ELR (cell line): ENCODE measurements at places on chromosomes 13 and 19.
A peak's percentile ranks its signal among the peaks of the same experiment; 100 is the strongest.

- DNase-seq, result no peak
Observed at GRCh38 chr13:102879793-102880499, 34.1 kb downstream of the ERCC5 start.

DNA sequence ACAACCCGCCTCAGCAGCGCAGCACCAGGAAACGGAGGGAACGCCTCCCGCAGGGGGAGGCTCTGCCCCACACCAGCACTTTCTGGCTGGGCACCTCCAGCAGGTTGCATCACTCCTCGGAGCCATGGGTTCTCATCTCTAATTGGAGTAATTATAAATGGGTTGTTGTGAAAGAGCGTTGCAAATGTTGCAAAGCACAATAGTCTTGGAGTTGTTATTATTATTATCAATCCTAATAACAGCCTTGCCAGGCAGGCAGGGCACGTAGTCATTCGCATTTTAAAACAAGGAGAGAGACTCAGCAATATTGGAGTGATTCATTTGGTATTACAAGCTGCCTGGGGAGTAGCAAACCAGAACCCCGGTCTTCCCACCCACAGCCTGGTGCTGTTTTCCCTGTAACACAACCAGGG lies 108.6 kb upstream of the GJB6 start:
- DNase-seq, result peak; percentile 46

- no peak for DNase-seq
Observed at GRCh38 chr13:43872181-43872580, 7.4 kb downstream of the CCDC122 start.

DNA sequence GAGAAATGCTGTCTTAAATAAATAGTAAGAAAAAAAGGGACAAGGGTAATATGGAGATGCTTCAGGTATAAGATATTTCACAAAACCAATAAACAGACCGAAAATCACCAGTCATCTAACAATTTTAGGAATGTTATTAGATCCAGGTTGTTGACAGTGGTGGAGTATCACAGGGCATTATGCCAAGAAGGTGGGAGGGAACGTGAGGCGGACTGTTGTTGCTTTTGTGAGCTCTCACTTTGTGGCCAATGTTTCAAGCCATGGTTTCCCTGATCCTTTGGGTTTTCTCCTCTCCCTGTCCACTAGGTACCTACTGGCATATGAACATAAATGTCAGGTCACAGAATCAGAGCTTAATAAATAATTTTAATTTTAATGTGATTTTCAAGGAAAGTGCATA lies 790.3 kb upstream of the SLITRK1 start:
- DNase-seq, result no peak

DNA sequence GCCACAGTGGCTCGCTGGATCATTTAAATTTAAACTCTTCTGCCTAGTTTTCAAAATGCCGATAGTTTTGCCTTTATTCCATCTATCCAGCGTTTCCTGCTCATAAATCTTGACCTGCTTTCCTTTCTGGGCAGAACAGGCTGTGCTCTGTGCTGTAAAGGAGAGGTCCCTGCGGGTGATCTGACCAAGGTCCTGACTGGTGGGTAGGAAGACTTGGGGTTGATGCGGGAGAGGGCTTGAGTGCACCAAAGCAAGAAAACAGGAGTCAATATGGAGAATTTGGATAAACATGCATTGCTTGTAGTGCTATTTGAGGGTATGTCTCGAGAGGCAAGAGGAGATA lies 533.6 kb downstream of the MYO16 start:
- DNase-seq, result no peak

DNA sequence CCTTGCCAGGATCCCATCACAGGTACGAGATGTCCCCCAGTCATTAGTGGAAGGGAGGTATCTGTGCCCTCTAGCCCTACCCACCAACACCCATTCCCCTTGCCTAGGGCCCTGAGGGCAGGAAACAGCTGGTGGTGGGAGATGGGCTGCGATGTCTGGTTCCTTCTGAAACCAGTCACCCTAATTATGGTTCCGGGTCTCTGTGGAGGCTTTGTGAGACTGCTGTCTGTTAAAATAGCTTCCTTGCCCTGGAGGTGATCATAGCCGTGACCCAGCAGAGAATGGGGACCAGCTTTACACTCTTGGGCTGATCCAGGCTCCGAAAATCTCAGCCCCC lies 5.5 kb downstream of the ALDH16A1 start:
- DNase-seq, result no peak

GRCh38 chr13:37596805-37597204 lies 1.8 kb downstream of the POSTN start:
- no peak for DNase-seq

GRCh38 chr13:89695343-89696257 lies 1651.9 kb upstream of the MIR17HG start:
- peak; percentile 57 for DNase-seq

GRCh38 chr13:27635266-27635665 lies 13.6 kb downstream of the POLR1D start:
- no peak for DNase-seq

GRCh38 chr19:41426116-41426841 lies 895 bp downstream of the B3GNT8 start:
- DNase-seq, result no peak

- DNase-seq, result peak; percentile 36
Observed at GRCh38 chr13:46053162-46054012, 841 bp upstream of the ZC3H13 start.

- DNase-seq, result peak; percentile 70
Observed at GRCh38 chr13:93715866-93716265, 489.3 kb downstream of the GPC6 start.

DNA sequence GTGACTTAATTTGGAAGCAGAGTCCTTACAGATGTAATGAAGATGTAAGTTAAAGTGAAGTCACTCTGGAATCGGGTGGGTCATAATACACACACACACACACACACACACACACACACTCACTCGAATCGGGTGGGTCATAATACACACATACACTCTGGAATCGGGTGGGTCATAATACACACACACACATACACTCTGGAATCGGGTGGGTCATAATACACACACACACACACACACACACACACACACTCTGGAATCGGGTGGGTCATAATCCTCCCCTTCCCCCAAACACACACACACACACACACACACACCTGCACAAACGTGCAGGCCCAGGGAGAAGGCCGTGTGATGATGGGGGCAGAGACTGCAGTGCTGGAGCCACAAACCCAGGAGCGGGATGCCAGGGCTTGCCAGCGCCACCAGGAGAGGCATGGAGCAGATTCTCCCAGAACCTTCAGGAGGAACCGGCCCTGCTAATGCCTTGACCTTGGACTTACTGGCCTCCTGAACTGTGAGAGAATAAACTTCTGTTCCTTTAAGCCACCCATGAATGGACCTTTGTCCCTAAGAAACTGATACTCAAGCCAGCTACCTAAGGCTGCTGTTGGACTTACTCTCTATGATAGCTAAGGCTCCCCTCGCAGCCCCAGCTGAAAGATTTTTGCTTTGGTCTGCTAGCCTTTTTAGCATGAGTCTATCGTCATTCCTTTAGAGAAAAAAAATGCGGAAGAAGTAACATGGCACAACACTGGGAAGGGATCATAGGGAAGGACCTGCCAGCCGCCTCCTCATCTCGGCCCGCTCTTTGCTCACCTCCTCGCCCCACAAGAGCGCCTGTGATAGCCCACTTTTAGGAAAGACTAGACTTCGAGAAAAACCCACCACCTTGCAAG lies 136.2 kb upstream of the RNF113B start:
- no peak for DNase-seq

- peak; percentile 73 for DNase-seq
Observed at GRCh38 chr19:48842789-48843162, 6.5 kb upstream of the HSD17B14 start.

GRCh38 chr19:46731007-46731501 lies 14.1 kb upstream of the PRKD2 start:
- DNase-seq, result peak; percentile 98

DNA sequence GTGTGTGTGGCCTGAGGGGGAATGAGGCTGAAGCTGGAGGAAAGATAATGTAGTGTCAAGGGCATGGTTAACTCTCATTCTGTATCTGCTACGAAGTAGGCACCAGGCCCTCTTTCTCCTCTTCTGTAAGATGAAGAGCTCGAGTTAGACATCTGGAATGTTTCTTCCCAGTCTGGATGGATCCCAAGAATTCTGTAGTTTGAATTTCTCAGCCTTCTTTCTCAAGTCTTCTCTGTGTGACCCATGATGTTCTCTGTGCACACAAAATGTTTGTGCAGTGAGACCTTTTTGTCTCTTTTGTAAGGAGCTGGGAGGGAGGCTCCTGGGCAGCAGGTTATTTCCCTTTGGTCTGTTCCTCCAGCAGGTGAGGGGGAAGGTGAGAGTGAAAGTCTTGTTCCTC lies 13.7 kb downstream of the FGF9 start:
- DNase-seq, result no peak

- no peak for DNase-seq
Observed at GRCh38 chr13:94588541-94588940, 7.4 kb downstream of the TGDS start.

DNA sequence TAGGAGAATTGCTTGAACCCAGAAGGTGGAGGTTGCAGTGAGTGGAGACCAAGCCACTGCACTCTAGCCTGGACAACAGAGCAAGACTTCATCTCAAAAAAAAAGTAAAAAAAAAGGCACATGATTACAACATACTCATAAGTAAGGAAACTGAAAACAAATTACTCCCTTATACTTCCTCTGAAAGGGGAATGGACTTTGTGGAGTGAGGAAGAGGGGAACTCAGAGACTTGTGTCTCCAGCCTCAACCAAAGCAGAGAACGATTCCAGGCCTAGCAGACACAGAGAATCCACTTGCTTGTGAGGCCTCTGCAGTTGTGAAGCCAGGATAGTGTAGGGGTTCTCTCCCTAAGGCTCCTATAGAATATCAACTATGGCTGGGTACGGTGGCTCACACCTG lies 4.3 kb upstream of the LATS2 start:
- DNase-seq, result no peak

- DNase-seq, result no peak
Observed at GRCh38 chr13:51549050-51549449, 35.2 kb upstream of the WDFY2 start.

- no peak for DNase-seq
Observed at GRCh38 chr19:55027472-55028337, 10.4 kb downstream of the GP6 start.

GRCh38 chr19:33727331-33727998 lies 69.2 kb upstream of the KCTD15 start:
- no peak for DNase-seq

DNA sequence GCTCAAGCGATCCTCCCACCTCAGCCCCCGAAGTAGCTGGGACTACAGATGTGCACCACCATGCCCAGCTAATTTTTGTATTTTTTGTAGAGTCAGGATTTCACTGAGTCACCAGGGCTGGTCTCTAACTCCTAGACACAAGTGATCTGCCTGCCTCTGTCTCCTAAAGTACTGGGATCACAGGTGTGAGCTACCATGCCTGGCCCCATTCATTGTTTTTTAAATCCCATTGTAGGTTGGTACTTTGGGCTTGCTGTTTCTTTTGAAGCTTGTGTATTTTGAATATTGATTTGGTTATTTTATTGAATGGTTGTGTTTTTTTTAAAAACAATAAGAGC lies 26.7 kb downstream of the ZMYM2 start:
- no peak for DNase-seq

DNA sequence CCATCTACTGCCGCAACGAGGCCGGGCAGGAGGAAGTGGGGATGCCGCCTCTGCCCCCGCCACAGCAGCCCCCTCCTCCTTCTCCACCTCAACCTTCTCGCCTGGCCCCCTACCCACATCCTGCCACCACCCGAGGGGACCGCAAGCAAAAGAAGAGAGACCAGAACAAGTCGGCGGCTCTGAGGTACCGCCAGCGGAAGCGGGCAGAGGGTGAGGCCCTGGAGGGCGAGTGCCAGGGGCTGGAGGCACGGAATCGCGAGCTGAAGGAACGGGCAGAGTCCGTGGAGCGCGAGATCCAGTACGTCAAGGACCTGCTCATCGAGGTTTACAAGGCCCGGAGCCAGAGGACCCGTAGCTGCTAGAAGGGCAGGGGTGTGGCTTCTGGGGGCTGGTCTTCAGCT lies 3.4 kb upstream of the NUP62 start:
- DNase-seq, result no peak

DNA sequence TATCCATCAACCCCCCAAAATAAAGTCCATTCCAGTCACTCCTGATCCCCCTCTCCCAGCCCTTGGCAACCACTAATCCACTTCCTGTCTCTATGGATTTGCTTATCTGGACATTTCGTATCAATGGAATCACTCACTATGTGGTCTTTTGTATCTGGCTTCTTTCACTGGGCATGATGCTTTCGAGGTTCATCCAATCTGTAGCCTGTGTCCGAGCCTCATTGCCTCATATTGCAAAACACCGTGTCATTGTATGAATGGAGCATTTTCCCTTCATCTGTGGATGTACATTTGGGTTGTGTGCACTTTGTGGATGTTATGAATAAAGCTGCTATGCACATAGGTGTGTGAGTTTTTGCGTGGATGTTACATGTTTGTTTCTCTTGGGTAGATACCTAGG lies 1.4 kb upstream of the FZR1 start:
- peak; percentile 22 for DNase-seq

- DNase-seq, result peak; percentile 57
Observed at GRCh38 chr13:83211301-83211700, 671.0 kb downstream of the SLITRK1 start.

- DNase-seq, result no peak
Observed at GRCh38 chr19:6489278-6490061, 7.9 kb upstream of the DENND1C start.

GRCh38 chr13:26983543-26984320 lies 187.9 kb downstream of the USP12 start:
- DNase-seq, result peak; percentile 67

DNA sequence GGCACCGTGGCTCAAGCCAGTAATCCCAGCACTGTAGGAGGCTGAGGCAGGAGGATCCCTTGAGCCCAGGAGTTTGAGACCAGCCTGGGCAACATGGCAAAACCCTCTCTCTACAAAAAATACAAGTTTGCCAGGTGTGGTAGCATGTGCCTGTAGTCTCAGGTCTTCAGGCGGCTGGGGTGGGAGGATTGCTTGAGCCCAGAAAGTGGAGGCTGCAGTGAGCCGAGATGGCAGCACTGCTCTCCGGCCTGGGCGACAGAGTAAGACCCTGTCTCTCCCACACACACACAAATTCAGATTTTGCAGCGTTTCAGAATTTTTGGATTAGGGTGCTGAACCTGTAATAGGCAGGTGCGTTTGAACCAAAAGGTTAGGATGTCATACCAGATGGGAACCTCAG lies 2.2 kb downstream of the RPS11 start:
- no peak for DNase-seq

DNA sequence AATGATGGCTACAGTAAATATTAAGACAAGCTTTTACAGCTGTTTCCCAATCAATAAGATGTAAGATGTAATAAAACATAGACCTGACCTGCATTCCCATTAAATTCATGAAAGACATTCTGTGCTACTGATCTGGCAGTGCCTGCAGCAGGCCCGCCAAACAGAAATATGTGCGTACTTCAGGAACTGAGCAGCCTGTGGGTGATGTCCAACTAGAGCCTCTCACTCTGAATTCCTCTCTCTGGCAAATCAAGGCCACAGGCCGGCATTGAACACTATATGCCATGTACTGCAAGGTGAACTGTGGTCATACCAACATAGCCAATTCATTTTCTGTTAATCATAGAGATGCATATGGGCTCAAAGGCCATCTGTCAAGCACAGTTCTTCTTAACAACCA lies 17.8 kb downstream of the SHISA2 start:
- no peak for DNase-seq
